Activated CD4-positive, alpha-beta T cell treated with anti-CD3 and anti-CD28 coated beads, Interleukin-2, Interleukin-6, amounts not matched to agents 100 ng/mL and 50 ng/mL, durations not matched to agents 16 hours and 8 hours (primary cell): ENCODE measurements at places on chromosomes 2 and 18.

GRCh38 chr2:33130054-33130447 lies 183.3 kb downstream of the LTBP1 start:
- no peak for DNase-seq

DNA sequence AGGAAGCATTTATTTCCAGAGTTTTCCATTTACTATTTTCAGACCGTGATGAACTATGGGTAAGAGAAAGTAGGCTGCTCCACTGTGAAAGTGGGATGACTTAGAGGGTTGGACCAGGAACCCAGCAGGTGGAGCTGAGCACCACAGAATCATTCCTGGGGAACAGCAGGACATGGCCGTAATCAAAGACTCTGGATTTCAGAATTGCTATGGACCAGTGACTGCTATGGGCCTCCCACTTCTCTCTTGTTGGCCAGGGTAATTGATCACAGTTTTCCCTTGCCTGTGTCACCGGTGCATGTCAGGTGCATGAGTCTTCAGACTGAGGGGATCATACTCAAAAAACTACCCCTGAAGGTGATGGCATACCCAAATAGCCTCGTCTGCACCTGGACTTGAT lies 90.6 kb upstream of the GPC1 start:
- DNase-seq, result no peak

- peak; percentile 61 for DNase-seq
Measured at GRCh38 chr2:206693399-206694137, 24.6 kb downstream of the DYTN start.

- no peak for DNase-seq
Measured at GRCh38 chr2:71560638-71561011, 107.3 kb downstream of the DYSF start.

DNA sequence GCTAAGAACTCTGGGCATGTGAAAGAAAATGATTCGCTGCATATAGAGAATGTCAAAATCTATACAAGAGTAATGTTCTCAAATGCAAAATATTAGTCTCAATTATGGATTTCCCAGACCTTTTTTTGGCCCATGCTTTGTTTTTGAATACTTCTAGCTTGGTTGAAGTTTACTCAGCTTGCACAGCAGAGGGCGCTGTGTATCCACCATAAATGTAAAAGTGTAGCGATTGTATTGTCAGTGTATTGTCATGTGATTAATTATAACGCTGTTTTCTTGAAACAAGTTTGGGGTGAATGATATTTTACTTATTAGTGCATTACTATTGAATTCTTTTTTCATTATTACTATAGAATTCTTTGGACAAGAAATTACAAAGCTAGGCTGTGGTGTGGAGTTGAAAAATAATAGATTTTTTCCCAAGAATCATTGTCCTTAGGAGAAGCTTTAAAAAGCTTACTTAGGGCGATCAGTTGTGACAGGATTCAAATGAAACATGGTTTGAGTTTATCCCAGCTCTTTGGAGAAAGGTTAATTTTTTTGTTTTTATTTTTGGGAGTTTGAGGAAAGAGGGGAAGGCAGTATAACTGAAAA lies 98.3 kb downstream of the PIK3C3 start:
- DNase-seq, result peak; percentile 73

- DNase-seq, result no peak
Measured at GRCh38 chr2:11642972-11643371, 27.0 kb downstream of the NTSR2 start.

GRCh38 chr2:147373800-147374422 lies 470.9 kb upstream of the ACVR2A start:
- no peak for DNase-seq

DNA sequence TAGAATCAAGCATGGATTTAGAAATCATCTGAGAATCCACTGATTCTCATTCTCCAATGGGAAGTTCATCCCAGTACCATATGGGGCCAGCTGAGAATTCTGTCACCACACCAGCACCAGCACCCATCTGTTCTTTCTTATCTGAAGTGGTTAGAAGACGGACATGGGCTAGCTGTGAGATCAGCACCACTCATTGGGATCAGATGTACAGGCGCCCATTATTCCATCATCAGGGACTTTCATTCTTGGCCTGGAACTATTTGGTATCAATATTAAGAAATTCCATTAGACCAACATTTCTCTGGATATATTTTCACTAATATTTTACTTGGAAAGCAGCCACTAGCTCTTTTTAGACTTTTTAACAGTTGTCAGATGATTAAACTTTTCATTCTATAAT lies 185.9 kb upstream of the LINC00305 start:
- no peak for DNase-seq

GRCh38 chr18:79356435-79356834 lies 39.3 kb upstream of the NFATC1 start:
- DNase-seq, result no peak

DNA sequence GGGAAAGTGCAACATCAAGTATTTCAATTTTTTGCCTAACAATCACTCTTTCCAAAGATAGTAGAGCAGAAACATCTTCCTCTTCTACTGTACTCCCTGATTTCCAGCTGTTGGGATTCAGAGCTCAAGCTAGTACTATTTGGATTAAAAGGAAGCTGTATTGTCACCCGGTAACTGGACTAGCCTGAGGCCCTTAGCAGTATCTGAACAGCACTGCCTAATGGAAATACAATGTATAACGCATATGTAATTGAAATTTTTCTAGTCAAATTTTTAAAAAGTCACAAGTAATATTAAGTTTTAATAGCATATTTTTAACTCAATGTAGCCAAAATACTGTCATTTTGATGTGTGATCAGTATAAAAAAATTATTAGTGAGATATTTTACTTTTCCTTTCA lies 86.2 kb downstream of the COX7A2L start:
- no peak for DNase-seq

DNA sequence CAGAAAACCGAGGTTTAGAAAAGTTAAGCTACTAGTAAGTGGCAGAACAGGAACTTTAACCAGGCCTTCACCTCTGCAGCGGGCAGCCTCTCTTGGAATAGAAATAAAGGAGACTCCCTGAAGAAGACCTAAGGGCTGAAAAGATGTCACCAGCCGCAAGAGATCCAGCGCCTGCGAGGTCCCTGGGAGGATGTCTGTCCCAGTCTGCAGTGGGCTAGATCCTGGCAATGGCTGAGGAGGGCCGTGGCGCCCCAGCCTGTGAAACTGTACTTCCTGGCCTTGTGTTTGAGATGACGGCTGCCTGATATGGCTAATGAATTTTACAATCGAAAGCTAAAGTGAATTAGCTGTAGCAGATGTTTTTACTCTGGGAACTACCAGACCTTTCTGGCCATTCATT lies 300.6 kb upstream of the SALL3 start:
- no peak for DNase-seq

DNA sequence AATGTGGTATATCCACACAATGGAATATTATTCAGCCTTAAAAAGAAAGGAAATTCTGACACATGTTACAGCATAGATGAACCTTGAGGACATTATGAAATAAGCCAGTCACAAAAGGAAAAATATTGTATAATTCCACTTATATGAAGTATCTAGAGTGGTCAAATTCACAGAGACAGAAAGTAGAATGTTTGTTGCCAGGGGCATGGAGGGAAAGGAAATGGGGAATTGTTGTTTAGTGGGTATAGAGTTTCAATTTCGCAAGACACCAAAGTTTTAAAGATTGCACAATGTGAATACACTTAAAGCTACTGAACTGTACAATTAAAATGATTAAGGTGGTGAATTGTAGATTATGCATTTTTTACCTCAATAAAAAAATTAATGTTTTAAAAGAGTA lies 92.9 kb downstream of the TXNL1 start:
- no peak for DNase-seq

DNA sequence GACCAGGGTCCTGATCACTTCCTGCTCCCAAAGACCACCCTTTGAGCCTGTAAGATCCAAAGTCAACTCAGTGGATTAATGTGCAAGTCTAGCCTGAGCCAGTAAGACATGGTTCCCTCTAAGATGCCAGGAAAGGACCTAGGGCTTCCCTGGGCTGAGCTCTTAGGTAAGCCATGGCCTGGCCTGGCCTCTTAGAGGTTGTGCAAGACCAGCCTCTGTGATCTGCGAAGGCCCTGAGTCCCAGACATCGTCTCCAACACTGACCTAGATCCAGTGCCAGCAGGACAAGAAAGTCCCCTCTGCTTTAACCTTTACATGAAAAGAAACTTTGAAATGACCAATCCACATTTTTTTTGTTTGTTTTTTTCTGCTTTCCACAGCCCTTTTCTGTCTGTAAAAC lies 73.6 kb upstream of the CYP1B1 start:
- DNase-seq, result no peak

- no peak for DNase-seq
Measured at GRCh38 chr2:40129725-40130124, 322.2 kb downstream of the SLC8A1 start.

GRCh38 chr2:9002637-9003365 lies 683 bp downstream of the MBOAT2 start:
- no peak for DNase-seq

DNA sequence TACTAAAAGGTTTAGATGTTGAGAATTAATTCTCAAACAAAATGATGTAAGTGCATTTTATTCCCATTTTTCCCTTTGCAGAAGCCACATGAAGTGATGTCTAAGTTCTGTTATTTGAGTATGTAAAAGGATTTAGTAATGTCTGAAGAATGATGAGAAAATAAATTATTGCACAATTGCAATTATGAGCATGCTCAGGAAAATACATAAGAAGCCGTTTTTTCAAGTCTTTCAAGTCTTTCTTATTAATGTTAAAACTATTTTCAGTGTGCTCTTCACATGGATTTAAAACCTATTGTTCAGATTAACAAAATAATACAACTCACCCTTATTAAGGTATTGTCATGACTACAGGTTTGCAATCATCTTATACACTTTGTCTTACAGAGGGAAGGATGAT lies 331.4 kb upstream of the NETO1 start:
- DNase-seq, result no peak

DNA sequence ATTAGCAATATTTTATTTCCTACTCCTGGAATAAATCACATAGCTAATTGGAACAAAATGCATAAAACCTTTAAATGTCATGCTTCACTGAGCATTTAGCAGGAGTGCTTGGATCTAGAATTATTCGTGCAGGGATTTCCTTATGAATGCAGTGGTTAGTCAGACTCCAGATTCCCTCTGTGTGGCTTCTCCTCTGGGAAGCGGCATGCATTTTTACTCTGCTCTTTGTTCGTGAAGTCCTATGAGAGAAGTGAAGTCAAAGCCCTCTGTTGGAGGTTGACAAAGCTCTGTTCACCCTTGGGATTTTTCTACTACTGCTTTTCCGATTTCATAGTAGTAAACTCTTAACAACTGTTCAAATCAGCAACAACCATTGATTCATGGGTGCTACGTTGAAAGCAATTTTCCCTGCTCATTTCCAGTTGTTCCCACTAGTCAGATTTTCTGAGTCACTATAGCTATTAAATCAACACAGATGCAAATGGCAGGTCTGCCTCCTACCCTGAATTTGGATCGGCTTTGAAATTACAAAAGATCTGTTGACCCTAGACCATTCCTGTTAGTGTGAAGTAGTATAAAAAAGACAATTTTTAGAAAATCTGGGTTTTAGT lies 461.7 kb downstream of the STK39 start:
- no peak for DNase-seq

GRCh38 chr2:217732992-217733391 lies 269.8 kb downstream of the TNS1 start:
- DNase-seq, result no peak

DNA sequence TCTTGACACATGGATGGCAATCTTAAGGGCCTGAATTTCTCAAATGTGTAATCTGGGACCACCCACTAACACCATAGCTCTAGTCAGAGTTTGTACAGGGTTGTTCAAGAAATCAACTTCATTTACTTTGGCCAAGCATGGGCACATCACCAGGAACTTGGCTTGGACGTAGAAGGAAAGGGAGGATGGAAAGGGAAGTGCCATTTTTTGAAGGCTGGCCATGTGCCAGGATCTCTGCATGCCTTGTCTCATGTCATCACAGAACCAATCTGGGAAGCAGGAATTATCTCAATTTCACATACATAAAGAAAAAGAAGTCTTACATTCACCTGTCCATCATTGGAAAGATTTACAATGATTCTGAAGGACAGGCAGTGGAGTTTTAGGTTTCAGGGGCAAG lies 128.1 kb downstream of the ANTXR1 start:
- DNase-seq, result no peak

DNA sequence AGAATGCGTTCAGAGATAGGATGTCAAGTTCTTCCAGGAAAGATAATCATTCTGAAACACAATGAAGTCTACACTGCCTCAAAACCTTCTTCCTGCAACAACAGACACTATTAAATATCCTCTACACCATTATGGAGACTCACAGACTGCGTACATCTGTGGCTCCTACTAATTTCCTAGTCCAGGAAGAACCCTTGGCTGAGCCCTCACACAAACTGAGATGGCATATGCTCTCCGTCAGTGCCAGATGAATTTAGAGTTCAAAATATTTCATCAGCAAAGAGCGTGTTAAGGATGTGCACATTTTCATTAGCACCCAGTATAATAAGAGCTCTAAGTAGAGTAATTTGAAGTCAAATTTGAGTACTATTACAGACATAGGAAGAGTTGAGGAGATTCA lies 117.2 kb downstream of the TCF4 start:
- no peak for DNase-seq

- DNase-seq, result no peak
Measured at GRCh38 chr2:67258122-67258521, 139.0 kb upstream of the ETAA1 start.
